Upper lobe of right lung (tissue), 1 donor: ENCODE measurements at places on chromosomes 3 and 15. TPM values are rescaled to one million over a fixed set of nuclear protein-coding genes. Genes with fewer than 3 reads are reported as not detected.

Gene FAM174B
- total RNA-seq, result 62.9 TPM

Gene NR2F2
- total RNA-seq, result 88.1 TPM

Gene IL17RB
- total RNA-seq, result 12.4 TPM

Gene RBP2
- 2.1 TPM for total RNA-seq

Gene FMN1
- 33.5 TPM for total RNA-seq

Gene SLC49A4
- 14.2 TPM for total RNA-seq

Gene KBTBD13
- total RNA-seq, result not detected
